Activated CD4-positive, alpha-beta T cell treated with anti-CD3 and anti-CD28 coated beads, Interleukin-2, amount 50 U/mL, for 4 hours (primary cell): ENCODE measurements at places on chromosomes 1 and 21.

- no peak for DNase-seq
Measured at GRCh38 chr1:163144418-163144817, 58.3 kb downstream of the RGS5 start.

DNA sequence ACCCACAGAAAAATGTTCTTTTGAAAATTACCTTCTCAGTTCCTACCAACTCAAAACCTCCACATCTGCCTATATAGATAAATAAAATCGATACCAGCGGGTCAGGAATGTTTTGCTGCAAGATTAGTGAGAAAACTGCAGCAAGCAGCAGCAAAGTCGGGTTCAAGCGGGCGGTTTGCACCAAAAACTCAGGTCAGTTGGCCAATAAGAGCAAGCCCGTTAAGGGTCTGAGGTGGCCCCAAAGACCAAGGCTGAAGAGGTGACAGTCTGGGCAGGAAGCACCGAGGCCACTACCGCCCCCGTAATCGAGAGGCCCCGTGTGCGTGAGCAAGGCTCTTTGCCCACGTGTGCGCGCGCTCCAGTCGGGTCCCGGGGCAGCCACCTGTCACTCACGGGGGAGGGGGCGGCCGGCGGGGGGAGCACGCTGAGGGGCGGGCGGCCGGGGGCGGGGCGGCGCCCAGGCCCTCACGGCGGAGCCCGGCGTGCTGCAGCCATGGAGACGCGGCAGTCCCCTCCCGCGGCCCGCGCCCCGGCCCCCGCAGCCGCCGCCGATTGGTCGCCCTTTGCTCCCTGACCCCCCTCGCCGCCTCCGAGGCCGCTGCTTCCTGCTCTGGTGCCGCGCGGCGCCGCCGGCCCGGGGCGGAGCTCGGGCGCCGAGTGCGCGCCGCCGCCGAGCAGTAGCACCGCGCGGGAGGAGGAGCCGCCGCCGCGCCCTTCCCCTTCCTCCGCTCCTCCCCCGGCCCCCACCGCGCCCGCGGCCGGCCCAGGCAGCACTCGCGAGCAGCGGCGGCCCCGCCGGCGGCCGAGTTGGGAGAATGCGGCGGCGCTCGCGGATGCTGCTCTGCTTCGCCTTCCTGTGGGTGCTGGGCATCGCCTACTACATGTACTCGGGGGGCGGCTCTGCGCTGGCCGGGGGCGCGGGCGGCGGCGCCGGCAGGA, at the start of gene GALNT2:
TSS of gene GALNT2 (plus strand) at position 773 of the 939 bp plus-strand sequence. CDS start at position 816, 43 bp downstream.
- peak; percentile 87 for DNase-seq

GRCh38 chr1:229636042-229636441, 10.0 kb downstream of the URB2 start:
- no peak for DNase-seq

GRCh38 chr1:12541274-12542137, 76.5 kb downstream of the DHRS3 start:
- no peak for DNase-seq
